Cortex of kidney (tissue), 1 donor: ENCODE measurements at places on chromosomes 13 and 19.

DNA sequence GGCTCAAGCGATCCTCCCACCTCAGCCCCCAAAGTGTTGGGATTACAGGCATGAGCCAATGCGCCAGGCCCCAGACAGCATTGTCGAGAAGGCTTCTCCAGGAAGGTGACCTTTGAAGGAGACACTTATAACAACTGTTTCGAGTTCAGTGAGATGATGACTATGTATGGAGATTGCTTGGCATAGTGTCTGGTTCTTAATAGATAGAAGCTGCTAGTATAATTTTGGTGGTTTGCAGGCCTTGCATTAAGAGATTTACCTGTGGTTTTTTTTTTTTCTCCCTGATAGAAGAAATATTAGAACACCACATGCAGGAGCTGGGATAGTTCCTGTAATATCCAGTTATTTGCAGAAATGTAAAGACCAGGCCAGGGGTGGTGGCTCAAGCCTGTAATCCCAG is 3.7 kb downstream of the MARCHF2 start:
- no peak for DNase-seq

DNA sequence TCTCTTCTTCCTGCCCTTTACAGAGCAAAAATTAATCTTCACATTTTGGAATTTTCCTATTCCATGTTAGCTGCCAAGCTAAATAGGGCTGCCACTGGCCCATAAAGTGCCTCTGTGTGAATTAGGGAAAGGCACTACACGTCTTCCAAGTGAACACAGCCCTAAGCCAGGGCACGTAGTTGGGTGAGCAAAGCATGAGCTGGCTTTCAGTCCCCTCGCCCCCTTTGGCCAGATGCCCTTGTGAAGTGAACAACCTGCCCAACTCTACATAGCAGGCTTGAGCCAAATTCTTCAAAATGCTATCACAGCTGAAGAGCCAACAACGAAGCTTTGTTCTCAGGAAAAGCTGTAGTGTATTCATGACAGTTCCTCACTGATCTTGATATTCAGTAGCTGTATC is 213.1 kb downstream of the OXGR1 start:
- DNase-seq, result no peak

DNA sequence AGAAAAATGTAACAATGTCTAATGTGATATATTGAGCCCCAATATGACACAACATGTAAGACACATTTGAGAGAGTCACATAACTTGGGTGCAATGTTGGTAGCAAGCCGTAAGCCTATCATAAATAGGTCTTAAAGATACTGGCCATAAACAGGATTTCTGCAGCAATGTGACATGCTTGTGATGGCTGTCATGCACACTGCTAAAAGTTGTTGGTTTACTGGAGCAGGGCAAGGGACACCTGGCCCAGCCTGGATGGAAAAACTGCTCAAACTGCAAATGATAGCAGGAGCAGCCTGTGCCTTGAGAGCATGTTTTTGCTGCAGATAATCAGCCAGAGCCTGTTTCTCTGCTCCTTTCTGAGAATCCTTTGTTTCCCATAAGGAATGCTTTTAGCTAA is 136.7 kb upstream of the ZNF91 start:
- DNase-seq, result no peak

DNA sequence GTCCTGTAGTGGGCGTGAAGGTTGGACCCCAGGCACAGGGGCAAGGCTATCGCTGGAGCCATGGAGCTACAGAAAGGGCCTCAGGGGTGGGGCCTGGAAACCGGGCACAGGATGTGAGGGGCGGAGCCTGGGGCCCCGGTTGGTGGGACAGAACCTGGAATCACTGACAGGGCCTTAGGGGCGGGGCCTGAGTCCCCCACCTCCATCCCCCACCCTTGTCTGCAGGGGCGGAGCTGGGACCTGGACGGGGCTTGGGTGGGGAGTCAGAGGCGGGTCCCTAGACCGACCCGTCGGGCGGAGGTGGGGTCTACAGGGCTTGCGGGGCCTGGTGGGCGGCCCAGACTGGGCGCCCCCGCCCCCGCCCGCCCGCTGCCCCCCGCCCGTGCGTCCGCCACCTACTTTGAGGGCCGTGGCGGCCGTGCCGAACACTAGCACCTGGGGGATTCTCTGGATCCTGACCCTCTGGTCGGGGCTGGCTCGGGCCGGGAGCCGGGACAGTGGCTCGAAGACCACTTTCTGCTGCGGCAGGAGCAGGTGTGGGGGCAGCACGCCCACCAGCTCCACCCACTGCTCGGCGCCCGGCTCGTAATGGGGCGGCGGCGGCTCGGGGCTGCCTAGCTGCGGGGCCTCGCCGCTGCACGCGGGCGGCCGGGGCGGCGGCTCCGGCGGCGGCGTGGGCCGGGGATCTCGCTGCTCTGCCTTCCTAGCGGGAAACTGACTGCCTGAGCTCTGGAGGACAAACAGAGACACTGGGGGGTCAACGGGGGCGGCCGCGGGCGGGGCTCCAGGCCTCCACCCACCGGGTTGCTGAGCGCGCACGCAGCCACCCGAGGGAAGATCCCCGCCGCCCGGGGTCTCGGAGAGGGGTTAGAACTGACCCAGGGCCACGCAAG is 26.3 kb downstream of the DCAF15 start:
- no peak for DNase-seq

DNA sequence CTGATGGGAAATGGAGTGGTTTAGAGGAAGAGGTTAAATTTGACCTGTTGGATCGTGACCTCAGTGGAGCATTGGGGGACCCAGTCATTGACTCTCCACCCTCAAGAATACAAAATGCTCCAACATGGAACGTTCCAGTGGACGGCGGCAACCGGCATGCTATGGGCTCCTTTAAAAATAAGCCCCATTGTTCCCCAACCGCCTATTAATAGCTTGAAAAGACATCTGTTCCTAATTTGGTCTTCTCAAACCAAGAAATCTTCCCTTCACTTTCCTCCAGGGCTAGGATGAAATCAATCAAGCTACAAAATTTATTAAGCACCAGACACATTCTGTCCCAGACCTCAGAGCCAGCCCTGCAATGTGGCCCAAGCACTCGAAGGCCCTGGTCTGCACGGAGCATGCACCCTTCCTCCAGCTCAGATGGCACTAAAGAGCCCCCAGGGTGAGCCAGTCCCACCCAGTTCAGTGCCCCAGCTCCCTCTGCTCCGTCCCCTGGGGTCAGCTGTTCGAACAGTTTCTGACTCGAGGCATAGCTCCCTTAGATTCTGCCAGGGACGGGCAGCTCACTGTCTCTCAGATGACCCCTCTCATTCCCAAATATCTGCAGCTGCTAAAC is 22.5 kb upstream of the VSTM2B start:
- no peak for DNase-seq

GRCh38 chr13:25166306-25166705 is 5.8 kb downstream of the AMER2 start:
- DNase-seq, result no peak

DNA sequence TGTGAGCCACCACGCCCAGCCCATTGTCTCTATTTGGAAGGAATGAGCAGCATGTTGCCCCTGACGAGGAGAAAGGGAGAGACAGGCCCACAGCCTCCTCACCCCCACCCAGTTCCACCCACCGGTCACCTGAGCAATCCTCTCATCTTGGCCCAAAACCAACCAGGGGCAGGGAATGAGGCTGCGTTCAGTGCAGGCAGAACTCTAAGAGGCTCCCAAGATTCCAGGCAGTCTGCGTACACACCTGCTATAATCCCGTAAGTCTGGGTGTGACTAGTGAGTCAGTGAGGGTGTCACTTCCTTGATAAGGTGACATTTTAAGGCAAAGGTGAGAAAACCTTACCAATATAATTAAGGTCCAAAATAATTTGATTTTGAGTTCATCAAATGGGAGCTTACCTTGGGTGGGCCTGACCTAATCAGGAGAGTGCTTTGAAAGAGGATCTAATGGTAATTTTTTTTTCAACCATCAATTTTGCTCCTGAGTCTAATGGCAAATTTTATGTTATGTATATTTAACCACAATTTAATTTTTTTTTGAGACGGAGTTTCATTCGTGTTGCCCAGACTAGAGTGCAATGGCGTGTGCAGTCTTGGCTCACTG is 26.9 kb upstream of the KLF2 start:
- no peak for DNase-seq

- DNase-seq, result no peak
These were observed 266.4 kb downstream of the NALCN start for GRCh38 chr13:101149735-101150384.

DNA sequence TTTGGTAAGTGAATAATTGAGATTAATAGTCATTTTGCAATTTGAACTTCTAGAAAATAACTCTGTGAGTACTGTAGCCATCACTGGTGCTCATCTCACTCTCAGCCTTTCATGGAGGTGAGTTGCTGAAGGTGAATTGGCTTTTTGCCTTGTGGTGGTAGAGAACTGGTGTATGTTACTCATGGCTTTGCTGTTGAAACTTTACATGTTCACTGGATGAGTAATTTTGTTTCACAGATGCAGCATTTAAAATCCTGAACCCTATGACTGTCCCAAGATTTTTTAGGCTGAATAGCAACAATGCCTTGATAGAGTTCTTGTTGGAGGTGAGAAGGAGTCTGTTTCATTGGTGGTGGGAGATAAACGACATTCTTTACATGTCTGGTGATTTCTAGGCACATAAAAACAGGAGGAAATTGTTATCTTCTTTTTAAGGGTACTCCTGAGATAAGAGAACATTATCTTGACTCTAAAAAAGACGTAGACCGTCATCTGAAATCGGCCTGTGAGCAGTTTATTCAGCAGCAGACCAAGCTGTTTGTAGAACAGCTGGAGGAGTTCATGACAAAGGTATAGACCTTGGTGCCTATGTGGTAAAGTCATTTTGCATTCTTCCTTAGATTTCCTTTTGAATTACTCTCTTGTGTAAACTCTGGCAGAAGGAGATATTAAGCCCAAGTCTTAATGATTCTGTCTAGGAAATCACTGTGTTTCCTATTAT is 53.9 kb downstream of the COG3 start:
- DNase-seq, result no peak

DNA sequence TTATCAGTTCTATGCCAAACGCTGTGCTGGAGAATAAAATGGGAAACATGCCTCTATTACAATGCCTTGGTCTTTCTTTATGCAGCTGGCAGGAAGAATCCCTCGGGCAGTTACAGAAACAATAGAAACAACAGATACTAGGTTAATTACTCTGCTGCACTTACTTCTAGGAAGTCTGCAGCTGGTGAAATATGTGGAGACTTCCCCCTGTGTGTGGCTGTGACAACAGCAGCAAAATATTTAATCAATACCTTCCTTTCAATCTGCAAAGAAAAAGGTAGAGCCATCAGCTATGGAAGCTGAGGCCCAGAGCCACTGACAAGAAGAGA is 9.9 kb downstream of the STOML3 start:
- DNase-seq, result no peak

DNA sequence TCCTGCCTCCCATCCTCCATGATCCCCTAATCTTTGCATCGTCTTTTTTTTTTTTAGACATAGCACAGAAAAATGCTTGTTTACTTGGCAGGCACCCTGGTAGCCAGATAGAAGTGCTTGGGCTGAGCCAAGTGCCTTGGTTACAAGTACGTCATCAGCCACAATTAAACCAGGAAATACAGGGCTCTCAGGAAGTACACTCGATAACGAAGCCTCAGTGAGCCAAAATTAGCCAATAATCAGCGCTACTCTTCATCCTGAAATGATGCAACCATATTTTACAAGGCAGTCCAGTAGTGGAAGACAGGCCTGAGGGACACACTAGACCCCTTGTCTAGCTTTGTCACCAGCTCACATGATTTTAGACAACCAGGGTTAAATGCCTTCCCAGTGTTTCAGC is 194.0 kb upstream of the NBEA start:
- DNase-seq, result no peak

- no peak for DNase-seq
These were observed 814.7 kb downstream of the PCDH9 start for GRCh38 chr13:66415444-66415843.

- no peak for DNase-seq
These were observed 467.2 kb downstream of the ITGBL1 start for GRCh38 chr13:101919541-101920181.

GRCh38 chr13:47226516-47226915 is 329.7 kb upstream of the HTR2A start:
- DNase-seq, result no peak

GRCh38 chr19:48445606-48446481 is at the start of gene GRWD1:
GRWD1 (plus strand) TSS chr19:48445983; CDS start chr19:48446006, 23 bp downstream.
- DNase-seq, result no peak
